ENCODE measurements at places on chromosomes 11 and 22.

DNA sequence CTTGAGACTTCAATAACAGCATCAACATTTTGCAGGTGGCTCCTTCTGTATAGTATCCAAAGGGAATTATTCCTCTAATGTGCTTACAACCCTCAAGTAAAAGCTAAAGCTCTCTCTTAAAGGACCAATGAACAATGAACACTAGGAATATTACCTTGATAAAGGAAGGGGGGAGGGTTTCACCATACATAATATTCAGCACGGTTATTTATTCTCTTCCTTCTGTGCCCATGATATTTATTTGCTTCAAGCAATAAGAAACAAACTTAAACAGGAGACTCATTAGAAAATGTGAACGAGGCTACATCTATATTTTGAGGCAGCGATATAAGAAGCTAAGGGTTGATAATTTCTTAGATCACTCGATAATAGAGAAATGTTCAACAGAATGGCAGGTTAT, 21.2 kb downstream of the BLID start:
- no peak for DNase-seq

GRCh38 chr22:23215294-23216241, 35.3 kb downstream of the BCR start:
- DNase-seq = no peak

DNA sequence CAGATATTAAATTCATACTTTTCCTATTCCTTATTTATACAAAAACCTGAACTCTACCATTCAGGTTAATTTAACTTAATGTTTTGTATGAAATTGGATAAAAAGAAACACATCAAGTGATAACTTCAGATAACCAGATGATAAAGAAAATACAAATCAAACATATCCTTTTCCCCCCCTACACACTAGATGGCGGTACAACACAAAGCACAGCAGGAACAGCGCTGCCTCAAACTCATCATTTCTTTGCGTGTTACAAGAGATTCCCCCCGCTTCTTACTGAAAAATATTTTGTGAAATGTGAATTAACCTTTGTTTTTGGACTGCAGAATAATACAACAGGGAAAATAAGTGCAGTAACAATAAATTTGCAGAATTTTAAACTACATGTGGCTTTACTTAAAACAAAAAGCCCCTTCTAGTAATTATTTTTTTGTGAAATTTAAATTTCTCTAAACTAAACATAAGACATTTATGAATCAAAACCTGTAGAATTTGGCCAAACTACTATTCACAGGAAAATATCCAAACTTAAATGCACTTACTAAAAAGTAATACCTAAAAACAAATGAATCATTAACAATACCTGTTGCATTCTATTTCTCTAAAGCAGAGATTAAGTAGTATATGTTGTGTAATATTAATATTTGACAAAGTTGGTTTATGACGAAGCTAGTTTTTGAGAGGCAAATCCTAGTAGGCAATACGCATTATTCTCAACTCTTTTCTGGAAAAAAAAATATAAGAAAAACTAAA, 74.4 kb downstream of the ARHGAP32 start:
- DNase-seq = no peak

DNA sequence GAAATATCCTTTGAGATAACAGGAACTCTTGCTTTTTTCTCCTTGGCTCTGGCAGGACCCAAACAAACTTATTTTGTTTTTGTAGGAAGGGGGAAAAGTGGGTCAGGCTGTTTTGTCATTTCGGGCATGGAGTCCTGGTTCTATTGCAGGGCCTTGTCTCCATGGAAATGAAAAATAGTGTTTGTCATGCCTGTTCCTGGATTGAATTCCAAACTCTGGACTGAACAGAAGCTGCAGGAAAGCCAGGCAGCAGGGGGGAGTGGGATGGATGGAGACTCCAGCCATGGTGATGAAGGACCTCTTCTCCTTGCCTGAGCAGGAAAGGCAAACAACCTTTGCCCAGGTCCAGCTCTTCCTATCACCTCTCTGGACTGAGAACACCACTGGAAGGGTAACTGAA, 87.0 kb downstream of the SCN3B start:
- DNase-seq = no peak

DNA sequence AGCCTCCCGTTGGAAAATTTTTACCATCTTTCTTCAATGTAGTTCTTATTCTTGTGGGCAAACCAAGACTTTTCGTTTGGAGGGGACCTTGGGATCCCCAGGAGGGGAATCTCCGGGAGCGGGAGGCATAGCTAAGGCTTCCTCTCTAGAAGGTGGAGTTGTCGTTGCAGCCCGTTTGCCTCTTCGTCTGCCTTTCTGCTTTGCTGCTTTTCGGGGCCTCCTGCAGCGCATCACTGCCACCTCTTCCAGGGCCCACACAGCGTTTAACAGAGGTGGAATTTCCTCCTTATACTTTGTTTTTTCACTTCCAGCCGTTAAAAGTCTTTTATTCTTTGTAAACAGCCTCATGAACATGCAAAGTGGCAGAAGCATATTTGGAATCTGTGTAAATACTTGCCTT, 3.5 kb upstream of the IFITM3 start:
- DNase-seq = no peak

DNA sequence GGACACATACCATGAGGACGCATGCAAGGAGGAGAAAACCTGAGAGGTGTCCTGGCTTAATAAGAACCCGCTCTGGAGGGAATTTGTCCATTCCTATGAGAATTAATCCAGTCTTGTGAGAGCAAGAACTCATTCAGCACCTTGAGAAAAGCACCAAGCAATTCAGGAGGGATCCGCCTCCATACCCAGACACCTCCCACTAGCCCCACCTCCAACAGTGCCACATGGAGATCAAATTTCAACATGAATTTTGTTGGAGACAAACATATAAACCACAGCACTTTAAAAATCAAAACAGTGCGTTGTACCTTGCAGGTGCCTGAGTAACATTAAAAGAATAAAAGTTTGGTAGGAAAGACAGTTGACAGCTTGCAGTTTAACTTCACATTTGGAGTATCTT, 11.4 kb downstream of the UBE4A start:
- no peak for DNase-seq

- DNase-seq = no peak
Measured at GRCh38 chr22:32476281-32477195, 1.9 kb downstream of the FBXO7 start.

DNA sequence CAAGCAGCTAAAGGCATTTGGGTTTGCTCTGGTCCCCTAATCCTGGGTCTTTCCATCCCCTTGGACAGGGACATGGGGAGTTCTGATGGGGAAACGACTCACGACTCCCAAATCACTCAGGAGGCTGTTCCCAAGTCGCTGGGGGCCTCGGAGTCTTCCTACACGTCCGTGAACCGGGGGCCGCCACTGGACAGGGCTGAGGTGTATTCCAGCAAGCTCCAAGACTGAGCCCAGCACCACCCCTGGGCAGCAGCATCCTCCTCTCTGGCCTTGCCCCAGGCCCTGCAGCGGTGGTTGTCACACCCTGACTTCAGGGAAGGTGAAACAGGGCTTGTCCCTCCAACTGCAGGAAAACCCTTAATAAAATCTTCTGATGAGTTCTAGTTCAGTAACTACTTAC, 10.7 kb downstream of the UPK3A start:
- DNase-seq = no peak

DNA sequence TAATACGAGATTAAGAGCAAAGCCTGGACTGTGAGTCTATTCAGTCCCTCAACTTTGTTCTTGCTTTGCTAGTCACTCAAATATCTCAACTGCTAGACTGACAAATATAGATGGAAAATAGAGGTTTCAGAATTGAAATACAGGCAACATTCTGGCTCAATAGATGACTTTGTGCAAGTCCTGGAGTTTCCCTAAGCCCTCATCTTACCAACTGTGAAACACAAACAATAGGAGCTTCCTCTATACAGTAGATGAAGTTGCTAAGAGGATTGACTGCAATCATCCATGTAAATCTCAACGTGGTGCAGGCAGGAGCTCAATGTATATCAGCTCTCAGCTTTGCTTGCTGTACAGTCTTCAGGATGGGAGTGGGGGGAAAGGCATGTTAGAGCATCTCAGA, 6.2 kb upstream of the MPEG1 start:
- no peak for DNase-seq
